AG08395 (cell line): ENCODE measurements at places on chromosomes 2 and 18.

DNA sequence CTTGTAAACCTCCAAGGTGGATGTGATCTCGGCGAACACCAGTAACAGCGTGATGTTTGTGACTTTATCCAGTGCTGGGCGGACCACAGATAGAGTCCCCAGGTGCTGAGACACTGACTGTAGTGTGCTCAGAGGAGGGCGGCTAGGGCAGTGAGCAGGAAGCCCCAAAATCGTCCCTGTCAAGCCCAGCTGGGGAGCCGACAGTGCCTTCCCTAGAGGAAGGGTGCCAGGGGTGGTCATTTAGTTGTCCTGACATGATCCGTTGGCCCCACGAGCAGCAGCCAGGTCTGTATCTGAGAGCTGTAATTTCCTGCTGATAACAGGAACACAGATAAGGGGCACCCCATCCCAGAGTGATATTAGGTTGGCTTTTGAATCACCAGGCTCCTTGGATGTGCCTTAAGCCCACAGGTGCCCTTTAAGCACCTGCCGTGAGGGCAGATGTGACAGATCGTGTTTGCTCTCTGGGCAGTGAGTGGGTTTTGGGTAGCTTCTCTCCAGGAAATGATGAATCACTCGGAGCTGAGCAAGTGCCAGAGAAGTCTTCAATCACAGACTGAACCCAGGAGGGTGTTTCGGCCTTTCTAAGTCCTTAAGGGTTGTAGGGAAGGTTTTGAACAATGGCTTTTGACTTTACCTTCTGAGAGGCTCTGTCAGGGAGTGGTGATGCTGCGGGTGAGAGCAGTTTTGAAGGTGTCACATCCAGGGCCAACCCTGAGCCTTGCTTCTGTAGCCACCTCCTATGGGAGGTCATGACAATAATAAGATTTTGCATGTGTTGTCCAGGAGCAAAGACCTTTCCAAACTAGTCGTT is 7.7 kb downstream of the LPIN1 start:
- DNase-seq, result peak; percentile 73

- DNase-seq, result no peak
These were observed 52.1 kb downstream of the SLC4A3 start for GRCh38 chr2:219679571-219679970.

DNA sequence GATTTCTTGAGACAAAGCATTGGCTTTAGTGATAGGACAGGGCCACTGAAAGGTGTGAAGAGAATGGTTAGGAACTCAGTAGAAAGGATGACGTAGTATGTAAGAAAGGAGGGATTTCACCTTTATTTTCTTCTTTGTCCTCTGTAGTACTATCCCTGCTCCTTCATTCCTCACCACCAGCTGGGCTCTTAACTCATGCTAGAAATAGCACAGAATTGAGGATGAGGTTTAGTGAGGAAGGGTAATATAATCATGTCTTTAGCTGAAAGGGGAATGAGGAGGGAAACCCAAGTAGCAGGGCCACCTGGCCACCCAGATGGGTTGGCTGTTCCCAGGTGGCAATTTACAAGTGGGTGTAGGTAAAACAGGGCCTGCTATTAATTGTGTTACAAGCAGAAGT is 15.2 kb downstream of the ACVR2A start:
- no peak for DNase-seq

DNA sequence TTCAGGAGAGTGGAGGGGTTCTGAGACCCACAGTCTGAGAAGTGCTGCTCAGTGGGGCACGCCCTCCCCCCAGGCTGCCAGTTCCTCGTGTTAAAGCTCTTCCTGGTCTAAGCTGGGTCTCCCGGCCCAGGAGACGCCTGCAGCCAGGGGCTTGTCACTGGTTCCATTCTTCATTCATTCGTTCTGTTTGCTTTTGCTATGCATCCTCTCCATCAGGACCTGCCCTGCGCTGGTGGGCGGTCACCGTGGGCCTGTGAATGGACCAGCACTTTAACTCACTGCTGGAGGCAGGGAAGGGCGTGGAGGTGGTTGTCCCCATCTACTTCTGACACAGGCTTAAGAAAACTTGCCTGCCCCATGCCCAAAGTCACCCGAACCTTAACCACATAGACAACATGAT is 272.8 kb upstream of the HDAC4 start:
- DNase-seq, result no peak

DNA sequence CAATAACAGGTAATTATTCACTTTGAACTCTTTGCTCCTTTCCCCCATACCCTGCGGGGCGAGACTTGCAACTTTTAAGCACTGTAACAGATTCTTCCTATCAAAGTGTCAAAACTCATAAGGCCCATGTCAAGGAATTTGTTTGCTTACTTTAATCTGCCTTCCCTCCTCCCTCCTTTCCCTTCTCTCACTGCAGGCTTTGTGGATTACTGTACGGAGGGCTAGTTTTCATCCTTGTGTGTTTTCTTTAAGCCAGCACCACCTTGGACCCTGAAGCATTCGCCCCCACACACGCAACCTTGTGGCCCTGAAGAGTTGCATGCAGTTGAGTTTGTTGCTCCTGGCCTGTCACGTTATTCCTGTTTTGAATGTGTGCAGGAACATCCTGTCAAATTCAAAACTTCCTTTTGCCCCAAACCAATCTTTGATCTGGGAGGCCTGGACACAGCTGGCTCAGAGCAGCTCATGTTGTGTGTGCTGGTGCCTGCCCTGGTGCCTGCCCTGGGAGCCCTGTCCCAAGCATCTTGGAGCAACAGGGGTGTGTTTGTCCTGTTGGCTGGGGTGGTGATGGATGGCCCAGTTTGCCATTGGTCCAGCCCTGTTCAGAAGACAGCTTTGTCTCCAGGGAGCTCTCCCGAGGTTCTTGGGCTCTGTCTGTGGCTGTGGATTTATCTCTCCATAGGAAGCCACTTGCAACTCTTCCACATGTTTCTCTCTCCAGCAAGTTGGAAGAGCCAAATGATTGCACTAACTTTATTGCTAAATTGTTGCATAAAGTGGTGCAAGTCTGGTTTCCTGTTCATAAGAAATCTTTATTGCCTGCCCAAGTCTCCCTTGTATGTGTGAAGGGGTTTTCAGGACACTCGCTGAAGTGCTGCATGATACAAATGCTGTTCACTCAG is 199.6 kb downstream of the VAPA start:
- DNase-seq, result no peak

DNA sequence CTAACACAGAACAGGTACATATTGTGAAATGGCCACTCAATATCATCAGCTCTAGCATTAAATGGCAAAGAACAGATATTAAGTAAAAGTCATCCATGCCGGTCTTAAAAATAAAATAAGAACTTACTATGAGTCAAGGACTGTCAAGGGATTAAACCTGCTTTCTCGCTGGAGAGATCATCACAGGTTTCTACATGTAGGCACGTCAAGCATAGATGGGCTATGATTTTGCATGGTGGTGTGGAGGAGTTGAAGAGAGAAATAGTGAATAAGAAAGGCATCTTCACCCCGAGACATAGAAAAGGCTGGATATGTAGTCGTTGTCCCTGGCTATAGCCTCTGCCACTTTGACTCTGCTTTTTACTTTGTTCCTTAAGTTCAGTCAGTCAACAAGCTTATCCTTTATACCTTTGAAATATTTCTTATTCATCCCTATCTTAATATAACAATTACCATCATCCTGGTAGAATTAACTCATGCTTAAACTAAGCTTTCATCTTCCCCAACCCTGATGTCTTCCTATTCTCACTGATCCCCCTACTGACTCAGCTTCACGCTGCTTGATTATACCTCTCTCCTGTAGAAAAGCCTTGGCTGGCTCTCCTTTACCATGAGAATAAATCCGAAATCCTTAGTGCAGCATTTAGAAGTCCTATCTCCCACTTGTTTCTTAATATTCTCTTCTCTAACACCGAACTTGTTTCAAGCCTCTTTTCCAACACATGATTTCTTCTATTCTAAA is 42.5 kb downstream of the DSC3 start:
- no peak for DNase-seq

DNA sequence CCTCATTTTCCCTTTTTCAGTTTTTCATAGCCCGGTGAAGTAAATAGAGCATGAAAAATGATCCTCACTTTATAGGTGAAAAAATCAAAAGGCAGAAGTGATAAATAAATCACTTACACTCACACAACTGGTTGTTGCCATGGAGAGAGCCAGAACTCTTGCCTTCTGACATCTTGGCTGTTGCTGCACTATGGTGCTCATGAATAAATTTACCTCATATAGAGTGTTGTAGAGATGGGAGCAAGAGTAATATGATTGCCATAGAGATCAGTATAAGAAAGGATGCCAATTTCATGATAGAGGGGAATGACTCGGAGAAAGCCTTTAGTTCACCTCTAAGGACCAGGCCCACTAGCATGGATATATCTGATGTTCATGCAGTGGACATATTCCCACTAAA is 82.5 kb upstream of the TMEM178A start:
- no peak for DNase-seq

- peak; percentile 49 for DNase-seq
These were observed 2.3 kb upstream of the PLEKHH2 start for GRCh38 chr2:43634604-43635306.

DNA sequence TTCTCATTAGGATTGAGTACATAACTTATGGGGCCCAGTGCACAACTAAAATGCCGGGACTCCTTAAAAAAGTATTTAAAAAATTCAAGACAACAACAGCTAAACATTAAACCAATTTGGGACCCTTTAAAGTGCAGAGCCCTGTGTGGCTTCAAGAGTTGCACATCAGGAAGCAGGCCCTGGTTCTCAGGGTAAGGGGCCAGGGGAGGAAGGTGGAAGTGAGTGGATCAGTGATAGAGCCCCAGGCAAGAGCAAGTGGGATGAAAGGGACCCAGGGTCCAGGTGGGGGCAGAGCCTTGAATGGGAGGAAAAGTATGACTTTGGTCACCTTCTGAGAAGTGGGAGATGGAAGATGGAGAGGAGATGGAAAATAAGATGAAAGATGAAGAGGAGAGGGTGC is 2.3 kb upstream of the FHOD3 start:
- no peak for DNase-seq

DNA sequence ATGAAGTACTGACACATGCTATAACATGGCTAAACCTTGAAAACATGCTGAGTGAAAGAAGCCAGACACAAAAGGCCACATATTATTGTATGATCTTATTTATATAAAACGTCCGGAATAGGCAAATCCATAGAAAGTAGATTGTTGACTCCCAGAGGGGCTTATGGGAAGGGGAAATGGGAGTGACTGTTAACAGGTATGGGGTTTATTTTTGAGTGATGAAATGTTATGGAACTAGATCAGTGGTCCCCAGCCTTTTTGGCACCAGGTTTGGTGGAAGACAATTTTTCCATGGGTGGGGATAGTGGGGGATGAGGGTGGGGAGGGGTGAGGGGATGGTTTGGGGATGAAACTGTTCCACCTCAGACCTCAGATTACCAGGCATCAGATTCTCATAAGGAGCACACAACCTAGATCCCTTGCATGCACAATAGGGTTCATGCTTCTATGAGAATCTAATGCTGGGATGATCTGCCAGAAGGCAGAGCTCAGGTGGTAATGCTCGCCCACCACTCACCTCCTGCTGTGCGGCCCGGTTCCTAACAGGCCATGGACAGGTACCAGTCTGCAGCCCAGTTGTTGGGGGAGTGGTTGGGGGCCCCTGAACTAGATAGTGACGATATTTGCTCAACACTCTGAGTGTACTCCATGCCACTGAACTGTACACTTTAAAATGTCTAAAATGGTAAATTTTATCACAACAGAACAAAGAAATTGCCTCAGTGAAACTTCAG is 59.1 kb downstream of the EFEMP1 start:
- no peak for DNase-seq

DNA sequence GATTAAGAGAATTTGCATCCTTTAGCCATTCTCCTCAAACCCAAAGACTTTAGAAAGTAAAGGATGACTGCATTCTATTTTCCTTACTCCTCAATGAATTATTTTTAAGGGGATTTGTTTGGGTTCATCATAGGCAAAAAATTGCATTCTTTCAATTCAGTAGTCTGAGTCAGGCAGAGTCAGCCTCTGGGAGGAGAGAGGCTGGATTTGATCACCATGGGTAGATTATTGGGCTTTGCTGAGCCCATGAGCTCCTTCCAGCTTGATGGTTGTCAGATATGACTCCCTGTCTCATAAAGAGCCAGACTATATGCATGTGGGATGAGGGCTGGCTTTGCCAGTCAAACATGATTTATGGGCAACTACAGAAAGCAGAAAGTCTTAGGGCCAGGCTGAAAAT is 101.2 kb downstream of the KCNS3 start:
- peak; percentile 81 for DNase-seq

- DNase-seq, result no peak
These were observed 12.6 kb downstream of the SPOPL start for GRCh38 chr2:138514173-138514572.

DNA sequence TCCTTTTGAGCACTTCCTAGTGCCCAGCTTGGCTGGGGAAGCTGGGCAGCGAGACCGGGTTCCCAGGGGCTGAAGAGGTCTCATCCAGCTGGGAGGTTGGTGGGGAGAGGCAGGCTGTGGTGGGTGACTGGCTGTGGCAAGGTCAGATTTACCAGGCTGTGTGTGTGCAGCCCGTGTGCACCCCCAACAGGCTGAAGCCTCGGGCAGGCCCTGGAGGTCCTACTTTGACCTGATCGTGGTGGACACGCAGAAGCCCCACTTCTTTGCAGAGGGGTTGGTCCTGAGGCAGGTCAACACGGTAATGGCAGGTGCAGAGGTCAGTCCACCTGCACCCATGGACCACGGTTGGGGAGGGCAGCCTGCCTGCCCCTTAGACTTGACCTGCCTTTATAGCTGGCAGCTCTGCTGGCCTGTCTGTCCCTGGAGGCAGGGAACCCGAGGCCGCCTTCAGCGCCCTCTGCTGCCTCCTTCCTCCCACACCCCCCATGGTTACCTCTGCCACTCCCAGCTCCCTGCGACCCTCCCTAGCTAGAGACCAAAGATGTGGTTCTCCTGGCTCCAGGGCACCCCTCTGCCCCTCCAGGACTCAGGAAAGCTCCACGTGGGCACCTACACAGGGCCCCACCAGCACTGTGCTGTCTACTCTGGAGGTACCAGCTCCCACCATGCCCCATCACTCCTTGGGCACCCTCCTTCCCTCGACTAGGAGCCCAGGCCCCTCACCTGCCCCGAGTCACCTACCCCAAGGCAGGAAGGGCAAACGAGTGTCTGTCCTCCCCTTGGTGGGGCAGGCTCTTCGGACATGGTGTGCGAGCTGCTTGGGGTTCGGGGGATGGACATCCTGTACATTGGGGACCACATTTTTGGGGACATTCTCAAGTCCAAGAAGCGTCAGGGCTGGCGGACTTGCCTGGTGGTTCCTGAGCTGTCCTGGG is 4.0 kb downstream of the NT5DC4 start:
- peak; percentile 28 for DNase-seq

DNA sequence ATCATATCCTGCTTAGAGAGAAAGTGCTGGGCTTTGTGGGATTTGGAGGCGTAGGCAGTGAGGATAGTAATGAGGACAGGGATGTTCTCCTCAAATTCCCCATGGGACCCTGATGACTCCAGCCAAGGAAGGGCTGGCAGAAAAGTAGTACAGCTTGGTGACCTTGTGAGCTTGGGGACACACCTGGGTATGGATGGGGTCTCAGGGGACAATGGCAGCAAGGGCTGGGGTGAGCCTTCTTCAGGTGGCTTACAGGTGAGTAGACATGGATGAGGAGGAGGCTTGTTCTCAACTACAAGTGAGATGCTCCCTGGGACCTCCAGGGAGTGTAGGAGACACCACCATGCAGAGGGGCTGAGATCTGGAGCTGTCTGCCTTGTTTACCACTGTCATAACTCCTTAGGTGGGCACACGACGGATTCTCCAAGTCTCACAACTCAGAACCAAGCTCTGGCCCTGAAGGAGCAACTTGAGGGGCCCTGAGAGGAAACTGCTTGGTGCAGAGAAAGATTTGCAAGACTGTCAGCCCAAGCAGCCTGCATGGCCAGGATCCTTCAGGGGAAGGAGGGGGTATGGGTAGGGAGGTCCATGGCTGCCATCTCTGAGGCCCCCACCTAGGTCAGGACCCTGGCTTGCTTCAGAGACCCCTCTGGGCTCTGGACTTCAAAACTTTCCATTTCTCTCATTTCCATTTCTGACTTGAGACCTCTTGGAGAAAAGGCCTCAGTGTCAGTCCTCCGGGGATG is 262.8 kb downstream of the DYSF start:
- no peak for DNase-seq
